Left cardiac atrium (tissue), 4 donors: ENCODE measurements at places on chromosomes 5 and 9. TPM values are rescaled to one million over a fixed set of nuclear protein-coding genes. Genes with fewer than 3 reads are reported as not detected.

Gene DMGDH
- total RNA-seq: 3.3 TPM

Gene FAM200C
- total RNA-seq: 2.1 TPM

Gene PTPN3
- total RNA-seq: 6.8 TPM

Gene PCDHGA5
- total RNA-seq: 4.3 TPM

Gene PCDHB11
- 3.3 TPM for total RNA-seq

Gene APC
- 36.8 TPM for total RNA-seq

Gene KLF4
- 66.9 TPM for total RNA-seq

DNA sequence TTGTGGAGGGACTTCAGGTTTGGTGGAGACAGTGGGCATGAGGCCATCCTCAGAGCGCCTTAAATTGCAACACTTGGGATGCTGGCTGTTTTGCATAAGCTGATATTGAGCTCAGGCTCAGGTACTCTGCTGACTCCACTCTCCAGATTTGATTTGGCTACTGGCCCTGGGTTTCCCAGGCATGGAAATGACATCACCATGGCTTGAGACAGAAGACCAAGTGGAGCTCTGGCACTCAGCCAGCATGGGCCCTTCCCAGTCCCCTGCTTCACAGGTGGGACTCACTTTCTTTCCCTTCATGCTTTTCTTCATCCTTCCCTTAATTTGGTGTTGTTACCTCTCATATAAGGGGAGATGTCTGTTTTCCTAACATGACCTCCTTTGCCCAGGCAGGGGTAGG is 72.0 kb upstream of the IL12B start:
- DNase-seq: no peak

DNA sequence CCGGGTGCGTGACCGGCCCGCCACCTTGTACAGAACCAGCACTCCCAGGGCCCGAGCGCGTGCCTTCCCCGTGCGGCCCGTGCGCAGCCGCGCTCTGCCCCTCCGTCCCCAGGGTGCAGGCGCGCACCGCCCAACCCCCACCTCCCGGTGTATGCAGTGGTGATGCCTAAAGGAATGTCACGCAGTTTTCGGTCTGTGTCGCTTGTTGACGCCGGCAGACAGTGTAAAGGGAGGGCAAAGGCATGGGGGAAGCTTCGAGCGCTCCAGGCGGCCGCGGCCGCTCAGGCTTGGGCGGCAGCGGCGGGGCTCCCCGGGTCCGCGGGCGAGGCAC is 1.3 kb downstream of the LRRC26 start:
- no peak for DNase-seq

DNA sequence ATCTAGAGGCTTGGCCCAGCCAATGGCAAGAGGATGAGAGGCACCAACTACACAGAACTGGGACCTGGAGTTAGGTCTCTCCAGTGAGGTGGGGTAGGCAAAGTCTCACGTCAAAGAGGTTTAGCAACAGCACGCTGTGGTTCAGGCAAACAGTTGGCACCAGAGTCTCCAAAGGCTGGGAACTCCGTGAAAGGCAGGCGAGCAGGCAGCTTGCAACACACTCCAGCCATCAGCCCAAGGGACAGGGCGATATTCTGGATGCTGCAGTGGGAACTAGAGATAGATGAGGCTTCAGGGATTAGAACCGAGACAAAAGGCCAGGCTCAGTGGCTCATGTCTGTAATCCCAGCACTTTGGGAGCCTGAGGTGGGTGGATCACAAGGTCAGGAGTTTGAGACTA is 129.1 kb downstream of the PDZD2 start:
- DNase-seq: peak; percentile 50

- DNase-seq: no peak
Measured at GRCh38 chr9:30584559-30584958, 1799.9 kb upstream of the ACO1 start.

Gene ACSL6
- 1.6 TPM for total RNA-seq

DNA sequence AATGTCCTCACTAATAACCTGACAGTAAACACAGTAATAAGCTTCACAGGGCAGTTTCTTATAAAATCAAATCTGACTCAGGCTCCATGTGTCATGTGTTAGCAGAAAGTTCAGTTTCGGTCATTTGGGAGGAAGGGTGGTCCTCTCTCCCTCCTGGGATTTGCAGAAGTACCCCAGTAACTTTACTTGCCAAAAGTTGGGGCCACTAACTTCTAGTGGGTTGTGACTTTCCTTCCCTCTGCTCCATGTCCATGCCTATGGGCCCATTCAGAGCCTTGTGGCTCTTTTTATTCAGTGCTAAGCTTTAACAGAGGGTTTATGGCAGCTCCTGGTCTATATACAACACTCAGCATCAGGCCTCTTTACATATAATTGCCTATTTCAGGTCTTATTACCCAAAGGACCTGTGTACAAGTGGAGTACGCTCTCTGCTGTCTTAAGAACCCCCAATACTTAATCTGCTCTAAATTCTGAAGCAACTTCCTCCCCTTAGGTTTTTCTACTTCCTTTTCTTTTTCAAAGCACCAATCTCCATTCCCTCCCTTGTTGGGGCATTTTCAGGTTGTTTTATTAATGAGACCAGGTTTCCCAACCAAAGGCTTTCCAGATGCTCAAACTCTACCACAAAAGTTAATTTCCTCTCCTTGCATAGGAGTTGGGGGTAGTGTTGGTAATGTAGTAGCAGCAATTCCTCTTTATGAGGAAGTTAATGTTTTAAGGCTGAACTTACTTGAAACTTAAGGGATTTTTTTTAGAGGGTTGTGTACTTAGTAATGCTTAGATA is 107.7 kb downstream of the CCDC192 start:
- DNase-seq: no peak

Gene IL13
- total RNA-seq: not detected

DNA sequence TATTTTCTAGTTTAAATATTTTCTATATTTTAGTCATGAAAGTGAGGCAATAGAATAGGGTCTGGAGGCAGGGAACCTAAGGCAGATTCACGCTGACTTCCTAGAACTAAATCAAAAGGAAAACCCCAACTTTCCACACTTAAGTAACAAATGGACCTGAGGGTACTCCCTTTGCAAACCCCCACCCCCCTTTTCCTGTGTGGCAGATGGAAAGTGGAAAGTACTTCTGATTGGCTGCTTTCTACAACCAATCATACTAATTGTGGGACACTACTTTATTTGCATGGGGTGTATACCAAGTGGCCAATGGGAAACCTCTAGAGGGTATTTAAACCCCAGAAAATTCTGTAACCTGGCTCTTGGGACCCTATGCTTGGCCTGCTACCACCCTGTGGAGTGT is 4.8 kb upstream of the CENPH start:
- DNase-seq: no peak

DNA sequence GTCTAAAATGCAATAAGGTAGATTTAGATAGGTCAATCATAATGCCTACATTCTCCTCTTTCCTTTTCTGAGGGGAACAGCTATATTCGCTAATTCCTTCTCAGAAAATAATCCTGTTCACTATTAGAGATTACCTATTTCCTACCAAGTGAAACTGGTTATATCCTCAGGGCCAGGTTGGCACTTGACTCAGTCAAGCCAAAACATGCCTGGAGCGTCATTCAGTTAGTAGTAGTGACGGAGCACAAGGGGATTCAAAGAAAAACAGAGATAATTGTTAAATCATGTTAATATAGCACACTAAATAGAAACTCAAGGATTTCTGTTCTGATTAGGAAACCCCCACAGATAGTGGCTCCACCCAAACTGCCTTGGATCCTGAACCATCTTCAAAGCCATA is 515.4 kb upstream of the PTPRD start:
- no peak for DNase-seq

DNA sequence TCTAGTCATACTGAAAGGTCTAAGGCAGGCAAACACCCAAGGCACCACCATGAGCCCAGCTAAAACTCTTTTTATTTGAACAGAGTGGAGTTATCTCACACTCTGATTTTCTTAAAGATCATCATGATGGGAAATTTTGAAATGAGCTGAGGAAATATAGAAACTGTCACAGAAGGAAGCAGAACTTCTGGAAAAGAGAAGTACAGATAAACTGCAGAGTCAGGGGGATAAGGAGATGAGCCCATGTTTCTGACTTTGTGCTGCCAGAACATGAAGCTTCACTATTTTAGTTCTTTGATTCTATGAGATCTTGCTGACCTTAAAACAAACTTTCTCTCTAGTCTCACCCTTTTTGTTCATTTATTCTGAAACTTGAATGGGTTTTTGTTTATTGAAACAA is 406.5 kb upstream of the EDIL3 start:
- DNase-seq: no peak

Gene MIER3
- 12.6 TPM for total RNA-seq
